ENCODE measurements at places on chromosomes 3 and 15. TPM values are rescaled to one million over a fixed set of nuclear protein-coding genes. Genes with fewer than 3 reads are reported as not detected.

The TAGLN3 gene
- total RNA-seq: 105 TPM

The ZNF80 gene
- not detected for total RNA-seq

The ZNF620 gene
- 9.3 TPM for total RNA-seq

The ST3GAL6 gene
- total RNA-seq: 13.0 TPM

The KLHL40 gene
- total RNA-seq: not detected

The UBAP1L gene
- 2.0 TPM for total RNA-seq

The KBTBD13 gene
- total RNA-seq: not detected

The PXYLP1 gene
- total RNA-seq: 33.7 TPM
